ENCODE measurements at places on chromosomes 11 and 22.

DNA sequence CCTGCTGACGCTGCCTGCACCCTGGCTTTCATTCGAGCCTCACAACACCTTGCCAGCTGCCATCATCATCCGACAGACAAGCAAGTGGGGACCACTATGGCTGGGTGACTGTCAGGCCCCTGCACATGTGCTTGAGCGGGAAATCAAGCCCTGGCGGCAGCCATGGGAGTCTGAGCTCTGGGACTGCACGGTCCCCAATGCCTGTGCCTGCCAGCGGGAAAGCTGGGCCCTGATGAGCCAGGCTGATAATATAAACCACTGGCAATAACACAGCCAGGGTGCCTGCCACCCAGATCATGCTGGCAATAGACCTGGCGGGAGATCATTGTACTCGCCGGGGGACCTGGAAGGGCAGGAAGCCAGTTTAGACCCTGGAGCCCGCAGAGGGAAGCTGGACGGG lies 2.5 kb downstream of the FGF3 start:
- DNase-seq = no peak

- DNase-seq = no peak
These were observed 494 bp downstream of the CHID1 start for GRCh38 chr11:910044-910588.

DNA sequence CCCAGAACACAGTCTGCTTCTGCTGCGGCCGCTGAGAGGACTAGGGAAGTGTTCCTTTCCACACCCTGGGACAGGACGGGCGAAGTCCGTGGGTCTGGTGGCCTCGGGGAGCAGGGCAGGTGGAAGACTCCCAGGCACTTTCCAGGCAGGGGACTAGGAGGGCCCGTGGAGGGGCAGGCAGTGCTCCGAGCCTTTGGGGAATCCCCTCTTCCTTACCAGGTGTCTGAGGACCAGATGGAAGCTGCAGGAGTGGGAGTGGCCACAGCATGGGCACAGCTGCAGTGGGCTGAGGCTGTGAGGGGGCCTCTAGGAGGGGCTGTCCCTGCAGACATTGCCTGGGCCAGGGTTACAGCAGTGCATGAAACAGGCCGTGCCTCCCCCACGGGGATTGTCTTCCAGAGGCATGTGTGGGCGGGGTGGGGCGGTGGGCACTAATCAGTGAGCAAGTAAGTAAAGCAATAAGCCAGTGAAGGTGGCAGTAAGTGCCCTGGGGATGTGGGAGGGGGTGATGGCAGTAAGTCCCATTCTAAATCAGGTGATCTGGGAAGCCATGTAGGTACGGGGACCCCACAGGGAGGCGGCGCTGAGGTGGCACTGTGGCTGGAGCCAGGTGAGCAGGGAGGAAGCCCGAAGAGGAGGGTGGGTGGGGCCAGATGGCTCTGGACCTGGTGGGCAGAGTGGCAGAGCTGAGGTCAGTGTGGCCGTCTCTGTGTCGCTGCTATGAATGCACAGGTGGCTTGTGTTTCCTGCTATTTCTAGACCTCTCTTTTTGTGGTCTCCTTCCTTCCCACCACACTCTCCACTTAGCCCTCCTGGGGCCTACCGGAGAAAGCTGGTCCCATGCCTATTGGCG lies 66.4 kb downstream of the CTTN start:
- DNase-seq = no peak

DNA sequence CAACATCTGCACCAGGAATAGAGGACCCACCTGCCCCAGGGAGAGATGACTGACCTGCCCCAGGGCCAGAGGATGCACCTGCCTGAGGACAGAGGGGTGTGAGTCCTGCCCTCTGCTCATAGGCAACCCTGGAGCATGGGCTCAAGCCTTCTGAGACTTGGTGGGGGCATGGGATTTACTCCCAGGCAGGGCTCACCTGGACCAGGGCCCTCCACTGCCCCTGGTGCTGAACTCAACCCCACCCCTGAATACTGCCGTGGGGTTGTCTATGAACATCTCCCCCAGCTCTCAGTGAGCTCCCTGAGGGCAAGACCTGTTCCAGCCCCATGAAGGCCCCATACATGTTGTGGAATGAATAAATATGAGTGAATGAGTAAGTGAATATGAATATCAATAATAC lies 33.8 kb upstream of the MUC5AC start:
- DNase-seq = no peak

DNA sequence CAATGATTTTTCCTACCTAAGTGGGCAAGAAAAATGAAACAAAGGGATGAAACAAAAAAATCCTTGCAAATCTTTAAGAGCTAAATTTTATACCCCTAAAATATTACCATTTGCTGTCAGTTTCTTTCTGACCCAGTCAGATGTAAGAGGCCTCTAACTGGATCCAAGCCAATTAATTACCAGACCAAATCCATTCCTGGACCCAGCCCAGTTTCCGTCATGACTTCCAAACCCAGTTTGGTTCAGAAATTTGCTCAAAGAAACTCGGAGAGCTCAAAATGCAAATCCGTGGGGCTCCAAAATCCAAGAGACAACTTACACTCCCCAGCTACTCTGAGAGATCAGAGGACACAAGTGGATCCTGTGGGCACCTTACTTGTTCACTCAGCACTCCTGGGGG lies 46.8 kb downstream of the TRIM44 start:
- DNase-seq = no peak

DNA sequence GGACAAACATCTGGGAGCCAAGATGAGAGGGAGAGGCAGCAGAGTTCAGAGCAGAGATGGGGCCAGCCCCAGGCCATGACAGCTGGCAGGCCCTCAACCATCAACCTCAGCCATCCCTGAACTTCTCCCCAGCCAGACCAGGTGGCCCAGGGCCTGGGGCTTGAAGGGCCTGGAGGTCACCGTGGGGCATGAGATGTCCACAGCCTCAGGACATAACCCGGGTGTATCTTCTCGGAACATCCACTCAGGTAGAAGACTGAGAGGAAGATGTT lies 12.4 kb upstream of the SLC39A13 start:
- DNase-seq = no peak

DNA sequence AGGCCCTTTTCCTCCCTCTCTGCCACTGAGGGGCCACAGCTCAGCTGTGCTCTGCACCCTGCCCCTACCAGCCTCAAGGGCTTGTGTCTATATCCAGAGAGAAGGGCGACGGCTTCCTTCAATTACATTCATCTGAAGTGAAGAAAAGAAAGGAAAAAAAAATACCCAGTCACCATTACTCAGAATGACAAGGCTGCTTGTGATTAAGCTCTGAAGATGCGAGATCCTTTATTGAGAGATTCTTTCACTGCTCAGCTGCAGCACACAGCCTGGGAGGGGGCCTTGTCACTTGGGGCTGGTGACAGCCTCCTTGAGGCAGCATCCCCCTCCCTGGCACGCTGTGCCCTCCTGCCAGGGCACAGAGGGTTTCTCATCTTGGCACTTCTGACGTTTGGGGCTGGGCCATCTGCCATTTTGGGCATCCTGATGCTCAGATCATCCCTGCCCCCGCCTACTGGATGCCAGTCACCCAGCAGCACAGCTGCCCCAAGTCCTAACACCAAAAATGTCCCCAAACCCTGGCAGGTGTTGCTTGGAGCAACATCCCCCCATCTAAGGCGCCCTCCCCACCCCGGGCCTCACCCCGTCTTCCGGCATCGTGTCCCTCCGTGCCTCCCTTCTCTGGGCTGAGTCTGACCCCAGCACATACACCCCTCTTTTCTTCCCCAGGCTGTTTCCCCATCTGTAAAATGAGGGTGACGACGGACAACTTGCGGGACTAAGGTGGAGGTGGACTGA lies 1394.7 kb downstream of the BRD1 start:
- no peak for DNase-seq

- DNase-seq = no peak
These were observed 20.8 kb downstream of the ARVCF start for GRCh38 chr22:19995611-19996339.

GRCh38 chr11:118705111-118705741 lies 25.8 kb upstream of the TREH start:
- peak; percentile 67 for DNase-seq

GRCh38 chr22:39375646-39376045 lies 23.9 kb upstream of the TAB1 start:
- no peak for DNase-seq

- no peak for DNase-seq
These were observed 74.3 kb downstream of the CECR2 start for GRCh38 chr22:17443405-17444203.

DNA sequence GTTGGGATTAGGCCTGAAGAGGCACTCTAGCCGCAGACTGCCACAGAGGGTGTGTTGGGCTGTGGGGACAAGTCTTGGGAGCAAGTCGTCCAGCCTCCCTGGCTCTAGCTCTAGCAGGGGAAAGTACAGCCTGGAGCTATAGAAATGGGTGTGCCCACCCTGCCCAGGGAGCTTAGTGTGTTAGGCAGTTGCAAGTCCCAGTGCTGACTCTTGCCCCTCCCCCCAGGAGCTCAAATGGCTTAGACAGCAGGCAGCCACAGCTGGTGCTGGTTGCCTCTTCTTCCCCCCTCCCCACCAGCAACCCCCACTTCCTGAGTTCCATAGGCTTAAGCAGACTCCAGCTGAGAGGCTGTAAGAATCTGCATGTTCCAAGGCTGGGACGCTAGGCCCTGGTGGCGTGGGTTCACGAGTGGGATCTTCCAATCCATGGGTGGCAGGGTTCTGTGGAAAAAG lies 61.2 kb downstream of the GUCY1A2 start:
- no peak for DNase-seq

DNA sequence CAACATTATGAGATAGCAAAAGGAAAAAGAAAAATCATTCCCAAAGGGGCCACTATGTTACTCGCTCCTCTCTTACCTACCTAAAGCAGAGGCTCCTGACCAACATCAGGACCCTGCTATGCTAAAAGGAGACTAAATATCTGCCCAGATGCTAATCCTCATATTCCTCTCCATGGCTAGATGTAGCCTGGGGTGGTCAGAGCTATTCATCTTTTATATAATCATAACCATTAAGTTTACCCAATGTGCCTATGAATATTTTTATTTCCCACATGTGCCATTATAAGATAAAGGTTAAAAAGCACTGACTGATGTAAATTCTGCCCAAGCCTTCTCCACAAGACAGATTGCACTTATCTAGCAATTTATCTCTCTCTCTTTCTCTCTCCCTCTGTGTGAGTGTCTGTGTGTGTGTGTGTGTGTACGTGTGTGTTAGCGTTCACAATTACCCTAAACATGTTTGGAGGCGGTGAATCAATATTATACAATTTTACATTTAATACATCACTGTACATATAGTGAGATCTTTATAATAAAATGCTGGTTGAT lies 41.2 kb upstream of the ANO5 start:
- no peak for DNase-seq

DNA sequence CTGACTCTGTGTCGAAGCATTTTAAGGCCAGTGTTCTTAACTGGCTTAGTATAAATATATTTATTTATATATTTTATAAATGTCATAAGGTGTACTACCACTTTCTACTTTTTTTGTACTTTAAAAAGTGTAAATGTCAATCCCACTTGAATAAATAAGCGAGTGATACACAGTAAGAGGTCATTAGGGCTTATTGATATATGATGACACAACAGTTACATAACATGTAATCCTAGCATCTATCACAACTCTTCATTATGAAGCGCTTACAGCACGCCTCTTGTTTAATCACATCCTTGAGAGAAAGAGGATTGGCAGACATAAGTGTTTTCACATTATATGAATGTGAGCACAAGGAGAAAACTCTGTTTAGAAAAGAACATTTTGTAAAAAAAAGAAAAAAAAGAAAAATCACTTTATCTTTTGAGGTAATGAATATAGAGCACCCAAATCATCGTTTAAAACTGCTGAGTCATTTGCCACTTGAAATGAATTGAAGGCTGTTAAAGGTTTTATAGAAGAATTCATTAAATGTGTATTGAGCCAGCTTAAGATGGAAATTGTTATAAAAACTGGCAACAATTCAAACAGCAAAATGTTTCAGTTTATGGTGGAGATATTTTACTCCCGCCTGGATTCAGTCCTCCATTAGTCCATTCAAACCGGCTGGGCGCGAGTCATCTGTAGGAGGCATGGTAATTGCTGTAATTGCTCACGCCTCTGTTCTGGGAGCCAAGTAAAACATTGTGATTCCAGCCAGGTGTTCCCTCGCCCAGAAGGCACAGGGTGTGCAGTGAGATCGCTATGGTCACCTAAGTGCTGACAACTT lies 627.3 kb upstream of the KIRREL3 start:
- DNase-seq = no peak

- no peak for DNase-seq
These were observed 184.5 kb upstream of the CHORDC1 start for GRCh38 chr11:90407350-90407749.

- DNase-seq = peak; percentile 43
These were observed 19.9 kb upstream of the MUC5B start for GRCh38 chr11:1202776-1203504.

GRCh38 chr11:75548595-75549272 lies 13.3 kb upstream of the SERPINH1 start:
- no peak for DNase-seq

- no peak for DNase-seq
These were observed 28.3 kb upstream of the WNT11 start for GRCh38 chr11:76234416-76235232.

- DNase-seq = no peak
These were observed 1155.9 kb downstream of the TBC1D22A start for GRCh38 chr22:47918276-47918921.

DNA sequence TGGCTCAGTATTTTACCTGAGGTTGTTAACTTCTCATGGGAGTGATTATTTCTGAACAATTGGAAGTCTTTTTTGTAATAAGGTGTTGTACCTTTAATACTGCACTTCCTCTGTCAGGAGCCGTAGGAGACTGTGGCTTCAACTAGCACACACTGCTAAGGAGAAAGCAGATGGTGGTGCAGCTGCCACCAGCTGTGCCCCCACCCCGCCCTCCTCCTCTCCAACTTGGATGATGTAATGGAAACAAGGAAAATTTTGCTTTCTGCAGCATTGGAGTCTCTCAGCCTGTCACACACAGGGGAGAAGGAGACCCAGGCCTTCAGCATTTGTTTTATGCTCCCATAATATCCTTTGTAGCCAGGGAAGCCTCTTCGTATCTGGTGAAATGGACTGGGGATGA lies 91.2 kb downstream of the TEAD1 start:
- no peak for DNase-seq

DNA sequence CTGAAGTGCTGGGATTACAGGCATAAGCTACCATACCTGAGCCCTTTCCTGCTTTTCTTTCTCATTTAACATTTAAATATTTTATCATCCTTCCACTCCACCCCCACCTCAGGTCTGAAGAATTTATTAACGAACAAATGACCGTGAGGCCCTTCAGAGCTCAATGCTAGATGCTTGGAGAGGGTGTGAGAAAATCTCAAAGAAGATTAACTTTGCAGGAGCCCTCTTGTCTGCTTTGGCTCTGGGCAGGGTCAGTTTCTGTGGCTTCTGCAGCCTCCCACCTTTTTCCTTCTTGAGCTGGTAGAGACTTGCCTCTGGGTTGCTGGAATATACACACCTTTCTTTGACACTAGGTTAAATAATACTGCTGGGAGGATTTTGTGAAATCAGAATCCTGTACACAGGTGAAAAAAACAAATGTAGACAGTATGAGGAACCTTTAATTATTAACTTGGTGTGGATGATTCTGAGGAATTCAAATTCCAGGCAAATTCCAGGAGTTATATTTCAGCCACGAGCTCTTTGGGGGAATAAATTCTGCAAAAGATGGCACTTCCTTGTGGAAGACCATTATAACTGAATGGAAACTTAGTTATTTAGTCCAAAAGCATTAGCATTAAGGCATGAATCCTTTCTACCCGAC lies 3.4 kb upstream of the ZBTB44 start:
- DNase-seq = no peak

All from T-helper 2 cell (primary cell).